Skin of body (tissue), 3 donors: ENCODE measurements at places on chromosomes 4 and X. TPM values are rescaled to one million over a fixed set of nuclear protein-coding genes. Genes with fewer than 3 reads are reported as not detected.

DNA sequence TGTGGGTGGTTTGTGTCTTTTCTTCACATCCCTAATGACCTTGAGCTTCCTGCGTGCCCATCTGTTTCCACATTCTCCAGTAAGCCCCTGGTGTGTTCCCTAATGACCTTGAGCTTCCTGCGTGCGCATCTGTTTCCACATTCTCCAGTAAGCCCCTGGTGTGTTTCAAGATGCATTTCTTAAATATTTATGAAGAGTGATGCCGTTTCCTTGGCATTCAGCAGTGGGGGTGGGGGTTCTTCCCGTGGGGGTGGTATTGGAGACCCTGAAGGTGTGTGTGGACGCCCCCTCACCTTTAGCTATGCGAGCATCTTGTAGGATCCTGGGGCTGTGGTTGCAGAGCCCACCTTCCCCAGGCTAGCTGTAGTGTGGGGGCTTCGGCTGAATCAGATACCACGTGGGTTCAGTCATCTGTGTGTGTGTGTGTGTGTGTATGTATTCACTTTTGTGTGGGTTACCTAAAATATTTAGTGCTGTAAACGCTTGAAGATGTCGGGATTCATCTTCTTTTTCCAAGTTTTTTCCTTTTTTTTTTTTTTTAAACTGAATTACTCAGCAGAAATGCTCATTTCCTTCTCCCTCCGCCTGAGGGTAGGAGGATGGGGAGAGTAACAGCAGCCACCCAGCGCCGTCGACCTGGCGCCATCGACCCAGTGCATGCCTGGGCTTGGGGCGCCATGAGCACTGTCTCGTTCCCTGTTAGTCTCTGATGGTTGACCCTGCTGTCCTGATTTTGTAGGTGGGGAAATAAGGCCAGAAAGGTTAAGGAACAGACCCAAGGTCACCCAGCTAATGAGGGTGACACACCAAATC is 9.9 kb downstream of the NSG1 start:
- no peak for DNase-seq

DNA sequence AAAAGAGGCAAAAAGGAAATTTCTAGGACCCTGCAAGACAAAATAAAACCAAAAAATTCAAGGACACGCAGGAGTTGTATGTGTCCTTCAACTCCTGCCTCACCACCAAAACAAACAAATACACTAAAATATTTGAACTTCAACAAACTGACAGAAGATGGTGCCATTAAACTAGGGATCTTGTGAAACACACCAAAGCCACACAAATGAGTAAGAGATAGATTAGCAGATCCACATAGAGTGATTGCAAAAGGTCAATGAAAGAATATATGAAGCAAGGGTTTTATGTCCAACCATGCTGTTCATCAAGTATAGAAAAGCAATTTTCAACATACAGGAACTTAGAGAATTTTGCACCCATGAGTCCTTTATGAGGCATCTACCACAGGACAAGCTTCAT is 40.1 kb upstream of the SCML1 start:
- no peak for DNase-seq

DNA sequence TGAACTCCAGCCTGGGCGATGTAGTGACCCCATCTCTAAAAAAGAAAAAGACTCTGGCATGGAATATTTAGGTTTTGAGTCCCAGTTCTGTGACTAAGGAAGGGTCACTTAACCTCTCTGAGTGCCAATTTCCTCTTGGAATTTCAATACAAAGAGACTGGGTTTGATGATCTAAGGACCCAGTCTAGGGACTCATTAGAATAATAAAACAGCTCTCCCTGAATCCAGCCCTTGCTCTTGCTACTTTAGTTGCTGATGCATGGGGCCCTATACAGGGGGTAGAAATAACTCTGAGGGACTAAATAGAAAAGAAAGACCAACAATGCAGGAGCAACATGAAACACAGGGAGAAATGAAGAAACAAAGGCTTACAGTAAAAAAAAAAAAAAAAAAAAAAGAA is 12.6 kb downstream of the C4orf54 start:
- DNase-seq = no peak

DNA sequence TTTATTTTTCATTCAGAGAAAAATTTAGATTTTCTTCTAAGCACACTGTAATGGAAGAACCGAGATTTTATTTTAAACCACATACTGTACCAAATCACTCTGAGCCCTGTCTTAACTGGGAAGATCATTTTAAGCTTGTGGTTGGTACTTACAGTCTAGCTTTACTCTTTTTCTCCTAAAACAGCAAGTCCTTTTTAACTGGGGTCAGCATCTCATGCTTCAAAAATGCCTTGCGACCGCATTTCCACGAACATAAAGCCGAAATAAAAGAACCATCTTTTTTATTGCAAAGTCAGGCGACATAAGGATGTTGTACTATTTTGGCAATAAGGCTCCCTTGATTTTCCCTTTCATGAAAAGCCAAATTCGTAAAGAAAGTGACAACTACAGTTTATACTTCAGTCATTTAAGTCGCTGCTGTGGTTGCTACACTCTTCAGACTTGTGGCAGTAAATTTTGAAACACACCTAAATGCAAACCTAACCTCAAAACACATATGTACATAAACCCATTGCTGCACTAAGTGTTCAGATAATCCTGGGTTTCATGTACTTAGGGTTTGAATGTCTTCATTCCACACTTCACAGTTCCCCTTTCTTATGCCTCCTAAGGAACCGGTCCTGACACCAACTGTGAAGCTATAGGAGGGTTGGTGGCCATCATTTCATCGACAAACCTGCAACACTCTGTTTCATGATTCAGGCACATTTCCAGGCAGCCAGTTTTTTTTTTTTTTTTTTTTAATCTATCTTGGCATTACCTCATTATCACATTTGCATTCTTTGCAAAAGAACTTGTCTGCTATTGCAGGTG is 3.0 kb downstream of the STOX2 start:
- peak; percentile 19 for DNase-seq

DNA sequence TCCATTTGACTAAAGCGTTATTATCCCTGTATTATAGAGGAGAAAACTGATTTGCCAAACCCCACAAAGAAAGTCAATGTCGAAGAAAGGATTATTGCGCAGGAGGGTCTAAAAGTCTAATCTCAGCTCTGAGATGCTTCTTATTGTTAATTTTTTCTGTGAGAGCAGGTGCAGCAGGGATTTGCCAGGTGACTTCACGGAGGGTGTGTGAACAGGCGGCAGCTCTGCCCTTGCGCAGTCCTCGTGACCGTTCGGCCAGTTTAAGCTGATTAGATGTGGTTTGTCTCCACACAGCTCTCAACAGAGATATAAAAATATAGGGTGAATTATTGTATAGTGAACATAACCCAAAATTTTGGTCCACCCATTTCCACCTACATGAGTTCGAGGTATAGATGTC is 28.5 kb downstream of the TENM3 start:
- DNase-seq = no peak

DNA sequence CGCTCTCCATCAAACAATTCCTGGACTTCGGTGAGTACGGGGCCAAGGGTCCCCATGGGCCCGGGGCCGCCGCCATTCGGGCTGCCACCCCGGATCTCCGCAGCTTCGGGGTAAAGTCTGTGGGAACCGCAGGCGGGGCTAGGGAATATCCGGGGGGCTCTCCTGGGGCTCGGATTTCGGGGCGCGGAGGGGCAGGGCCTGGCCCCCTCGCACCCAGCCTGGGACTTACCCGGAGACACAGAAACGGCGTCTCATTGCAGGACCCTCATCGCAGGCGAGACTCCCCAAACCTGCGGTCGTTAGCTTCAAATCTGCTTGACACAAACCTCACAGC is 413 bp downstream of the PDK3 start:
- no peak for DNase-seq

NDP gene
- 3.6 TPM for total RNA-seq

EMCN gene
- total RNA-seq = 20.1 TPM

HELT gene
- 0.30 TPM for total RNA-seq

GRCh38 chr4:165294907-165295306 is 32.6 kb upstream of the MSMO1 start:
- no peak for DNase-seq

FGG gene
- total RNA-seq = not detected

DNA sequence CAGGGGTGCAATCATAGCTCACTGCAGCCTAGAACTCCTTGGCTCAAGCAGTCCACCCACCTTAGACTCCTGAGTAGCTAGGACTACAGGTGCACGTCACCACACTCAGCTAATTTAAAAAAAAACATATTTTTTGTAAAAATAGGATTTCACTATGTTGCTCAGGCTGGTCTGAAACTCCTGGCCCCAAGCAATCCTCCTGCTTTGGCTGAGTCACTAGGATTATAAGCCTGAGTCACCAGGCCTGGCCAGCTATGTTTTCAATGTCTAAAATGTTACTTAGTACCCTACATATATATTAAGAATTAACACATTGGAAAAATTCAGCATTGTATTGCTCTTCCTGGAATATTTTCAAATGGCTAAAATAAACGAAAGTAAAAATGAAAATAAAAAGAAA is 37.5 kb downstream of the PNPLA4 start:
- no peak for DNase-seq

GRCh38 chrX:19487520-19488200 is 27.6 kb downstream of the MAP3K15 start:
- no peak for DNase-seq
